Thyroid gland (tissue), 4 donors: ENCODE measurements at places on chromosomes 6 and 20. TPM values are rescaled to one million over a fixed set of nuclear protein-coding genes. Genes with fewer than 3 reads are reported as not detected.

The TCP11 gene
- 1.0 TPM for total RNA-seq

The OR2H1 gene
- total RNA-seq: not detected

The PDE7B gene
- 13.7 TPM for total RNA-seq

The VSTM2L gene
- 1.7 TPM for total RNA-seq

The NOX3 gene
- total RNA-seq: not detected

The TMEM170B gene
- 8.3 TPM for total RNA-seq

The ZNF831 gene
- total RNA-seq: 1.9 TPM

DNA sequence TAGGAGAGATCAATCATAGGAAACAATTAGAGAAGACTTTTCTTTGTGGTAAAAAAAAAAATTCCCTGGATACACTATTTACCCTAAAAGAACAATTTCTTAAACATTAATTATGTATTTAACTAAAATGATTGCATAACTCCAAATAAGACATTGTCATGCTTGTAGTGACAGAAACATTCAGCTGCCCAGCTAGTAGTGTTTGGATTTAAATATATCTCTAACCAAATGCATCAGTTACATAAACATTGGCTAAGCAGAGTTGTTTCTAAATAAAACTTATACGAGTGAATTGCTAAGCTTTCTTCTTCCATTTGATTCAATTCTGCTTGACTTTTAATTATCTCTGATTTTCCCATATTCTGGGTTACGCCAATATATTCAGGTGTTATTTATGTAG, 23.7 kb downstream of the MLIP start:
- no peak overlapping the region for H3K27ac ChIP-seq

GRCh38 chr6:71262914-71263313, 25.7 kb upstream of the OGFRL1 start:
- no peaks in the 10 kb centered on the region for H3K36me3 ChIP-seq
- no peak for DNase-seq

DNA sequence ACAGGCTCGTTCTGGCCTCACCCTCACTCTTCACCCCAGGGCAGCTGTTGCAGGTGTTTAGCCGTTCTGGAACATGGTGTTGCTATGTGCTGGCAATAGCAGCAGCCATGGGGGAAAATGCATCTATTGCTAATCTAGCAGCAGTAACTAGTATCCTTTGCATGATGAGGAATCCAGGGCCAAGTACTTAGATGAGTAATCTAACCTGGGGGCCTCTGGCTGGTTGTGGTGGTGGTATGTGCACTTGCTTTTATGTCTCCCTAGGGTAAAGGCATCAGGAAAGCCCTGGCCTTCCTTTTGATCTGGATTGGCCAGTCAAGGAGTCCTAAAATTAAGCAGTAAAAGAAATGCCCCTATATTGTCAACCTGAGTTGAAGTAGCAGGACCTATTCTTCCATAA, 594.5 kb upstream of the MAP3K7 start:
- DNase-seq: no peak
- H3K27ac ChIP-seq: no peak overlapping the region
- no peaks in the 10 kb centered on the region for H3K36me3 ChIP-seq
- no peaks in the 10 kb centered on the region for H3K4me1 ChIP-seq
- no peak overlapping the region for H3K4me3 ChIP-seq

DNA sequence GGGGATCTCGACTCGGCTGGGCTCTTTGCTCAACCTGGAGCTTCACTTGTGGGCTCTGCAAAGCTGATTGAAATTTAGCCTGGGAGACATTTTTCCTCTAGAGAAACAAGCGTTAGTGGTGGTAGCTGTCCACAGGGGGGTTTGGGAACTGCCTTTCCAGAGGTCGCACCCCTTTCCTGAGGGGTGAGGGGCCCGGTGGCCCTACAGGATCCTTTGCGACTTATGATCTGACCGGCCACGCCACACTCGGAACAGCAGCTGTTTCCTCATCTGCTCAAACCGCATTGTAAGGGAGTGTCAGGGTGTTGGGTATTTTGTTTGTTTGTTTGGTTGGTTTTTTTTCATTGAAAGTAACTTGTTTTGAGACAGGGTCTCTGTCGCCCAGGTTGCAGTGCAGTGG, 21.0 kb downstream of the PNLDC1 start:
- DNase-seq: no peak
- no peak overlapping the region for H3K4me3 ChIP-seq
- no peak overlapping the region for H3K27ac ChIP-seq
- no peaks in the 10 kb centered on the region for H3K27me3 ChIP-seq
- no peaks in the 10 kb centered on the region for H3K4me1 ChIP-seq

GRCh38 chr20:21141825-21142224, 15.9 kb downstream of the KIZ start:
- H3K36me3 ChIP-seq: no peaks in the 10 kb centered on the region
- DNase-seq: no peak
- H3K27ac ChIP-seq: no peak overlapping the region
- H3K4me3 ChIP-seq: no peak overlapping the region

- no peak for DNase-seq
- no peaks in the 10 kb centered on the region for H3K36me3 ChIP-seq
- no peaks in the 10 kb centered on the region for H3K4me1 ChIP-seq
Measured at GRCh38 chr6:25519856-25520255, 132.2 kb upstream of the SCGN start.

- no peaks in the 10 kb centered on the region for H3K36me3 ChIP-seq
- no peaks in the 10 kb centered on the region for H3K4me1 ChIP-seq
Measured at GRCh38 chr6:77633471-77633870, 19.4 kb upstream of the MEI4 start.

- H3K27ac ChIP-seq: no peak overlapping the region
- H3K4me1 ChIP-seq: no peaks in the 10 kb centered on the region
- DNase-seq: no peak
- no peaks in the 10 kb centered on the region for H3K36me3 ChIP-seq
- no peaks in the 10 kb centered on the region for H3K27me3 ChIP-seq
- H3K4me3 ChIP-seq: no peak overlapping the region
Measured at GRCh38 chr6:76702187-76702586, 629.7 kb upstream of the IMPG1 start.

DNA sequence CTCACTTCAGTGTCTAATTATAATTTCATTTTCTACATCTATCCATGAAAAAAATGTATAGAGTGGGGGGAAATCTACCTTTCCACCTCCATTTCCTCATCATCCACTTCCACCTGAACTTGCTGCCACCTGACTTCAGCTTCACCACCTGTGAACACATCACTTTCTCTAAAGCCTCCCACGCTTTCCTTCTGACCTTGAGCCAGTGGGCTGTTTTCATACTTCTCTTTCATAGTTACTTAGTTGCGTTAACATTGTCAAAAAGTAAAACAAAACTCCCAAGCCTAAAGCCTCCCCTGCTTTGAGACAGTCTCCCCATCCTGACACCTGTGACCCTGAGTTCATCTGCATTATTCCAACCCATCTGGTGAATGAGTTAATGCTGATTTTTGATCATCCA, 47.3 kb downstream of the KLHL31 start:
- no peak overlapping the region for H3K4me3 ChIP-seq
- no peaks in the 10 kb centered on the region for H3K36me3 ChIP-seq
- H3K4me1 ChIP-seq: peaks cover 6% of the 10 kb centered on the region
- H3K27ac ChIP-seq: no peak overlapping the region
- no peaks in the 10 kb centered on the region for H3K27me3 ChIP-seq

DNA sequence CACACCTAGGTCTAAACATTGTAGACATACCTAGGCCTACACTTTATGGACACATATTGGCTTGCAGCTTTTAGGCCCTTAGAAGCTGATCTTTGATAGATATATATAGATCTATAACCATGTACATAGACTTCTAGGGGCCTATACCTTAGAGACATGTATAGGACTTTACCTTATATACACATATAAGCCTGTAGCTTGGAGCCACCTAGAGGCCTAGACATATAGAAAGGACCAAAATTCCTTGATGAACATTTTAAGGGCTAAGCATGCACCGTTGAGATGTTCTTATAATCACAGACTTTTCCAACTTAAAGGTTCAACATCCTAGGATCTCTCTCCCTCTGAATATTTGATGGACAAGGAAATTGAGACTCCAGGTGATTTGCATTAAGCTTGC, 371.7 kb upstream of the SASH1 start:
- no peaks in the 10 kb centered on the region for H3K36me3 ChIP-seq
- H3K4me3 ChIP-seq: no peak overlapping the region
- no peak for DNase-seq
- H3K27ac ChIP-seq: no peak overlapping the region
- no peaks in the 10 kb centered on the region for H3K27me3 ChIP-seq
- H3K4me1 ChIP-seq: no peaks in the 10 kb centered on the region

- no peaks in the 10 kb centered on the region for H3K36me3 ChIP-seq
- H3K4me1 ChIP-seq: no peaks in the 10 kb centered on the region
- H3K4me3 ChIP-seq: no peak overlapping the region
- no peak for DNase-seq
- no peaks in the 10 kb centered on the region for H3K27me3 ChIP-seq
- no peak overlapping the region for H3K27ac ChIP-seq
Measured at GRCh38 chr6:166031275-166031674, 136.4 kb downstream of the TBXT start.

DNA sequence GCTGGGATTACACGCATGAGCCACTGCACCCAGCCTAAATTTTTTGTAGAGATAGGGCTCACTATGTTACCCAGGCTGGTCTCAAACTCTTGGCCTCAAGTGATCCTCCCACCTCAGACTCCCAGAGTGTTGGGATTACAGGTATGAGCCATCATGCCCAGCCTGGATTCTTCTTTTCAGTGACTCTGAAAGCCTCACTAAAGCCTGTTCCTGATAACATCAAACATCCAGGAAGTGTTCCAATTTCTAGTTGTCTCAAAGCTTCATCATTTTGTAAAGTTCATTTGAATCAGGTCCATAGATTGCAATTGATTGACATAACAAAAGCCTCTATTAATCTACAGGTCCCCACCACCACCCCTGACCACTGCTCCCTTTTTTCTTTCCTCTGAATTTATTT, 29.2 kb upstream of the CHMP4B start:
- H3K36me3 ChIP-seq: no peaks in the 10 kb centered on the region
- no peak for DNase-seq
- no peaks in the 10 kb centered on the region for H3K27me3 ChIP-seq
- no peaks in the 10 kb centered on the region for H3K4me1 ChIP-seq
- H3K4me3 ChIP-seq: no peak overlapping the region
- H3K27ac ChIP-seq: no peak overlapping the region
